NCI-H1436 (cell line): ENCODE measurements at places on chromosomes 5 and 9.

GRCh38 chr9:136718345-136719194, 6.2 kb downstream of the DIPK1B start:
- DNase-seq = no peak

- no peak for DNase-seq
Measured at GRCh38 chr5:73793911-73794310, 167.9 kb downstream of the ARHGEF28 start.

DNA sequence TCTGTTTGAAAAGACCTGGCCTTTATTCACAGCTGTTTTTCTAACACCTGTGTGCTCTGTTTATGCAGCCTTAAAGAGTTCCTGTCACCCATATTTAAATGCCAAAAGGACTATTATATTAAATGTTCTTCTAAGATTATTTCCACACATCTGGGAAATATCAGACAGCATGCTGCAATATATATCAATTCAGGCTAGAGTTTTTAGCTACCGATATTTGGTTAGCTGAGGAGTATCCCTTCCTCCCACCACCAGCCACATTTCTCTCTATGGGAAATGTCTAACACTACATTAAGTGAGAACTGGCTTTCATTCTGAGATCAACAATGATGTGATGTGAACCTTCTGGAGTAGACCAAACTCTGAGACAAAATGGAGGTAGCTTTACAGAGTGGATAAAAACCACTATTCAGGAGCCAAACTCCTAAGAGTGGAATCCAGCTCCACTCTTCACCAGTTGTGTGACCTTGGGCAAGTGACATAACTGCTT, 509.2 kb downstream of the ZNF608 start:
- no peak for DNase-seq

- no peak for DNase-seq
Measured at GRCh38 chr5:59605915-59606314, 287.6 kb downstream of the PDE4D start.

DNA sequence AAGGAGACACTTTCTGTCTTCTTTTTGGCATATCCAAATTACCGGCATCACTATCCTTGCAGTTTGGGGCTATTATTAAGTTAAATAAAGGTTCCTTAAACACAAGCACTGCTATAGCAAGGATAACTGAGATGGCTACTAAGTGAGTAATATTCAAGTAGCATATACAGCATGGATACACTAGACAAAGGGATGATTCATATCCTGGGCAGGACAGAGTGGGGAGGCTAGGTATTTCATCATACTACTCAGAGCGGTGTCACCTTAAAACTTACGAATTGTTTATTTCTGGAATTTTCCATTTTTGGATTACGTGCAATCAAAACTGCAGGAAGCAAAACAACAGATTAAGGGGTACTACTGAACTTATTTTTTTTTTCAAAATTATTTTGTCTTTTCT, 54.1 kb downstream of the FER start:
- no peak for DNase-seq

GRCh38 chr5:136629125-136629792, 263.9 kb upstream of the TRPC7 start:
- DNase-seq = no peak
